ENCODE measurements at places on chromosomes 1 and 21. TPM values are rescaled to one million over a fixed set of nuclear protein-coding genes. Genes with fewer than 3 reads are reported as not detected.
A peak's percentile ranks its signal among the peaks of the same experiment; 100 is the strongest.

Gene NBPF6
- not detected for total RNA-seq

Gene GSTM3
- 93.7 TPM for total RNA-seq

Gene LCE1E
- total RNA-seq: not detected

Gene SNRPE
- 46.7 TPM for total RNA-seq

Gene ELOVL1
- 26.7 TPM for total RNA-seq

Gene RXFP4
- total RNA-seq: not detected

Gene PCSK9
- not detected for total RNA-seq

Gene PMVK
- total RNA-seq: 46.5 TPM

GRCh38 chr1:36172017-36172747 lies 16.2 kb downstream of the MAP7D1 start:
- DNase-seq: no peak

- no peak for DNase-seq
These were observed 66.1 kb downstream of the TTC3 start for GRCh38 chr21:37139154-37139553.

- DNase-seq: no peak
These were observed 59.9 kb downstream of the PLXNA2 start for GRCh38 chr1:208183977-208184911.

- DNase-seq: no peak
These were observed 17.4 kb downstream of the AJAP1 start for GRCh38 chr1:4671828-4672227.

GRCh38 chr1:21624571-21625389 lies 44.4 kb downstream of the RAP1GAP start:
- no peak for DNase-seq

DNA sequence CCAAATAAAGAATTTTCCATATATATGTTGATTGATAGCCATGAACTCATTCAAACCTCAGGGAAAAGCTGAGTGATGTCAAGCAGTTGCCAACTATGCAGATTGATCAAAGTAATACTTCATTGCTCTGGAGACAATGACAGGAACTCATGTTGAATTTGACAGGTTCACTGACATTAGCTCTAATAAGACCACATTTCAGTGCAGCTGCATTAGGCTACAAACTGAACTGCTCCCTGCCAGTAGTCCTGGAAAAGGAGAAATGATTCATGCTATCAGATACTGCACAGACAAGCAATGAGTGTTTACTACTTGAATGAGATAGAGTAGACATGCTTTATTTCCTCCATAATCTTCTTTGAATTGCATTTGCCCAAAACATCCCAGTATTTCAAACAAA lies 948.4 kb downstream of the MRPL39 start:
- no peak for DNase-seq

DNA sequence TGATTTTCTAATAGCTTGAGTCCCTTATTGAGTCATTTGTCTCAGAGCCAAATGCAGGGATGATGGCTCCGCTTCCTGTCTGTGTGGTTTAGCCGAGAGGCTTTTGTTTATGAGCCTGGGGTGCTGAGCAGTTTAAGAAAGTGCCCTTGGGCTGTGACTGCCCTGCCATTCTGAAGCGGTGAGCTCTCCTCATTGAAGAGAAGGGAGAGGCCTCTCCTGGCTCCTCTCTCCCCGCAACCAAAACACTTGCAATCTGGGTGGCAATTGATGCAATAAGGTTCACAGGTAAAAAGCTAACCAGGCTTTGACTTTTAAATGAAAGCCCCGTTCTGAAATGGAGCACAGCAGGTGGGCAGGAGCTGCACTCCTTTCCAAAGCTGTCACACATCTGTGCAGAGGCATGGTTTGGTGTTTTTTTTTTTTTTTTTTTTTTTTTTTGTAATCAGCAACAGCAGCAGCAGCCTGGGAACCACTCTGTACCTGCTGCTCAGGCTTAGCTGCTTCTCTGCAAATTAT lies 403.7 kb downstream of the SIPA1L2 start:
- no peak for DNase-seq

DNA sequence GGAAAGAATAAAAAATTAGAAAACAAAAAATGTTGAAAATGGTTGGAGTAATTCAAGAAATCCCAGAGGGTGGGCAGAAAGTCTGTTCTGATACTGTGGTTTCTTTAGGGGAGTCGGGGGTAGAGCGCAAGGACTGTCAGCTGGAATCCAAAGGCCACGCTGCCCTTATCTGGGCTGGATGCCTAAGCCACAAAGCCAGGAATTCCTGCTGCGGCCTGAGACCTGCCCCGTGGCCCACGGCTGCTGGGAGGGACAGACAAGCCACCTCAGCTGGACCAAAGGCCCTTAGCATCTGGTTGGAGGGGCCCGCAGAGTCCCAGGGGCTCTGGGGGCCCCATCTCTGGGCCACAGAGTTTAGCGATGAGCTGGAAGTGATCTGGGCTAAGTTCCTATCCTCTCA lies 60.2 kb downstream of the DMRTB1 start:
- DNase-seq: no peak

- DNase-seq: no peak
These were observed 7.7 kb upstream of the CD5L start for GRCh38 chr1:157849229-157849875.

- peak; percentile 68 for DNase-seq
These were observed 11.0 kb downstream of the DMRTB1 start for GRCh38 chr1:53470155-53470554.

GRCh38 chr21:42570841-42571387 lies 57.3 kb downstream of the SLC37A1 start:
- no peak for DNase-seq

DNA sequence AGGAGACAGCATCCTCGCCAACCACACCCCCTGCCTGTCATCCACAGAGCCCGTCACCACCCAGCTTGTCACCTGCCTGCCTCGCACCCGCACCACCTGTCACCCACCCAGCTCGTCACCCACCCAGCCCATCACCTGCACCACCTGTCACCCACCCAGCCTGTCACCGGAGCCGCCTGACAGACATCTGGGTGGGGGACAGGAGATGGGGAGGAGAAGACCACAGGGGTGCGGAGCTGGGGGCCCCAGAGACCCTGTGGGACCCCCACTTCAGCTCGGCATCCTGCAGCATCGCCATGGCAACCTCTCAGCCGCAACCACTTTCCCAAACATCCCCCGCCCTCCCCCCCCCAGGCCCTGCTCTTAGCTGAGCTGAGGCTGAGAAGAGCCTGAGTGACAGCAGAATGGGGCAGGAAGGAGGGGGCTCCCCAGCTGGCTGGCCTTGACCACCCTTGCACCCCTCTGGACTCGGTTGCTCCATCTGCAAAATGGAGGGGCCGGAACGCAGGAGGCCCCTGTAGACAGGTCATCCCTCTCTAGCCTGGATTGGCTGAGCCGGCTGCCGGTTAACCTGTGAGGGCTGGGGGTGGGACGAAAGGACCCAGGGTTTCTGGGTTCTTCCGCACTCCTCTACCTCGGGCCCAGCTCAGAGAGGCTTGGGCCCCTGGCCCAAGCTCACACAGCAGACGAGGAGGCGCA lies 11.6 kb downstream of the AHDC1 start:
- no peak for DNase-seq

DNA sequence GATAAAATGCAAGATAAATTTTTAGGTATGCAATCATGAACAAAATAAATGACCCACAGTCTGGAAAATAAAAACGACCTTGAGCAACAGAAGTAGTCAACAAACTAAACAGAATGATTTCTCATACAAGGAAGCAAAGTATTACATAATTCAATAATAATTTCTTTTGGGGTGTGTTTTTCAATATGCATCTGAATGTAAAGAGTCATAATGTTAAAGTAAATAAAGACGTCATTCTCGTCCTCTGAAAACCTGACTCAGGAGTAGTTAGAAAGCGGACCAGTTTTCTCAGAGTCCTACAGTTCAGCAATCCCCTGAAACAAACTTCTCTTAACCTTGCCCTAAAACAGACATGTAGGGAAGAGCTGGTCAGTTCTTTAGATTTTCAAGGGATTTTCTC lies 18.6 kb downstream of the CDC42BPA start:
- DNase-seq: no peak

GRCh38 chr1:58896246-58897183 lies 112.7 kb upstream of the JUN start:
- DNase-seq: peak; percentile 74

GRCh38 chr1:93446837-93447451 lies 974 bp upstream of the FNBP1L start:
- DNase-seq: no peak

GRCh38 chr1:94955767-94956632 lies 29.1 kb upstream of the CNN3 start:
- DNase-seq: peak; percentile 40

GRCh38 chr1:155012026-155012546 lies 9.5 kb downstream of the ZBTB7B start:
- peak; percentile 69 for DNase-seq

All from left ventricle myocardium inferior (tissue), 1 donor.